ENCODE measurements at places on chromosomes 4 and X.
A peak's percentile ranks its signal among the peaks of the same experiment; 100 is the strongest.

GRCh38 chrX:43592597-43592996, 63.5 kb upstream of the MAOA start:
- DNase-seq: no peak

GRCh38 chrX:17291171-17291900, 83.7 kb upstream of the NHS start:
- peak; percentile 2 for DNase-seq

- peak; percentile 18 for DNase-seq
Measured at GRCh38 chrX:38664285-38664684, 102.9 kb downstream of the TSPAN7 start.

GRCh38 chrX:499870-500364, 113.2 kb upstream of the PPP2R3B start:
- DNase-seq: no peak

GRCh38 chr4:158741326-158742021, 18.3 kb upstream of the PPID start:
- no peak for DNase-seq

DNA sequence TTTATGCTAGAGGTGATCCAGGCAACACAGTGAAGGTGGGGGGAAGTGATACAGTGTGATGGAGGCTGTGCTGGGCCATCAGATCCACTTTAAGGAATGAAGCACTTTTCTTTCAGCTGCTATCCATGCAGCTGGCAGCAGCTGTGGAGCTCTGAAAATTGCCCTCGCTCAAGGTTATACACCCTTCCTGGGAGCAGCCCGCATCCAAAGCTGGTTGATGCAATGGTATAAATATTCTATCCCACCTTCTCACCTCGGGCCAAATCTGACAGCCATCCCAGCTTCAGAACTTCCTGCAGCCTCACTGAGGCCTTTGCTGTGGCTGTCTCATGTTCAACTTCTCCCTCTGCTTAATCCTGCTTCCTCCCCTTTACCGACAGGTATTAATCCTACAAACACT, 18.6 kb downstream of the CXCL13 start:
- no peak for DNase-seq

- DNase-seq: no peak
Measured at GRCh38 chr4:128832243-128832625, 22.7 kb downstream of the JADE1 start.

GRCh38 chr4:108135549-108136209, 33.1 kb downstream of the LEF1 start:
- no peak for DNase-seq

DNA sequence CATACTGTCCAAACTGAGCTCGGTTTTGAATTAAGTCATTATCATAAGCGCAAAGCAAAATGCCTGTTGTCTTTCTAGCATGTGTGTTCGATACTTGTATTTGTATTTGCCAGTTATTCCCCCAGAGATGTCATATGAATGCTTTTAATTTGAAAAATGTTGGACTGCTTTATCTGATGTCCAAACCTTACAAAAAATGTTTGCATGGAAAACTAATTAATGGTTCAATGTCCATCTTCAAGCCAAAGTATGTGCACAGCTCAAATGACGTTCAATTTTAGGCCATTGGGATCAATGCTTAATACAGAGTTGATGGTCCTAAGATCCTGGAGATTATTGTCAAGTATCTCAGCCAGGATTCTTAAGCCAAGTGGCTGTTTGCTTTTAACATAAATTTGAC, 17.2 kb upstream of the HPGDS start:
- DNase-seq: no peak

- DNase-seq: peak; percentile 10
Measured at GRCh38 chr4:87121341-87122065, 98.9 kb downstream of the KLHL8 start.

- DNase-seq: no peak
Measured at GRCh38 chr4:93018243-93018642, 714.5 kb downstream of the GRID2 start.

DNA sequence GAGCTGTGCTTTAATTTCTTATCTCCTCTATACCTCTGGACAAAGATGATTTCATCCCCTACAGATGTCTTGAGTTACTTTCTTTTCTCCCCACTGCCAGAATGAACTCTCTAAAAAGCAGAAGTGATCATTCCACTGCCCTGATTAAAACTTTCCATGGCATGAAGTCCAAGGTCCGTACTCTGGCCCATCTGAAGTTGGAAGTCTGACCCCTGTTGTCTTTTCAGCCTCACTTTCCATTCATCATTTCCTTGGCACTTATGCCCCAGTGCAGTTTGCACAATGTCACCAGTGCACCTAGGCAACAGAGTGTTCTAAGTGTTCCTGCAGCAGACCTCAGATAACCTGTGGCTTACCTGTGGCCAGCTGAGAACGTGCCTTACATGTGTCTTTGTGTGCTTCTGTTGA, 242.4 kb downstream of the FRAS1 start:
- no peak for DNase-seq

Data from fibroblast of skin of right quadriceps (primary cell).